ENCODE measurements at places on chromosomes 5 and 9. TPM values are rescaled to one million over a fixed set of nuclear protein-coding genes. Genes with fewer than 3 reads are reported as not detected.
A peak's percentile ranks its signal among the peaks of the same experiment; 100 is the strongest.

DNA sequence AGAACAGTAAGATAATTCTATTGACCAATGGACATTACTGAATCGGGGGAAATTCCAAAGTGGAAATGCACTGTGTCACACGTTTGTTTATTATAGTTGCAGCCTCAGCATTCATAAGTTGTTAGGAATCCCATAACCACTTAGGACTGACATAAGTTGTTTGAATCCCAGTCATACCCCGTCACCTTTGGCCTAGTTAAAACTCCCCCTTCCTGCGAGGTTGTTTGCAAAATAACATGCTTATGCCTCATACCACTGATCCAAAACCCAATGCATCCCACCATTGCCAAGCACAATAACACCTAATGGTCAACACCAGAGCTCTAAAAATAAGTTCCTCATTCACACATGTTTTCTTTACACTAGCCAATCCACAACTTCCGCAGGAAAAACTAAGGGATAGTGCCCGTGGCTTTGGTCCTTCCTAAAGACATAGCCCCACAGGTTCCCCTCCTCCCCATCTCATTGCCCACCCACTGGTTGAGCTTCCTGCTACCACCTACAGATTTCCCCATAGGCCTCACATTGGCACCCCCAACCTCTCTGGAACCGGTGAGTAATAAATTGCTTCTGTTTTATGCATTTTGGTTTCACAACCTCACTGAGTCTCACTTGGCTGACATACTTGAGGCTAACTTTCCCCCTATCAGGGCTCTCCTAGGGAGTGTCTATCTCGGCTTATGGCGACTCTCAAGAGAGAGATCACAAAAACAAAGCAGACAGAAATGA is 42.3 kb upstream of the MUSK start:
- DNase-seq, result peak; percentile 5

DNA sequence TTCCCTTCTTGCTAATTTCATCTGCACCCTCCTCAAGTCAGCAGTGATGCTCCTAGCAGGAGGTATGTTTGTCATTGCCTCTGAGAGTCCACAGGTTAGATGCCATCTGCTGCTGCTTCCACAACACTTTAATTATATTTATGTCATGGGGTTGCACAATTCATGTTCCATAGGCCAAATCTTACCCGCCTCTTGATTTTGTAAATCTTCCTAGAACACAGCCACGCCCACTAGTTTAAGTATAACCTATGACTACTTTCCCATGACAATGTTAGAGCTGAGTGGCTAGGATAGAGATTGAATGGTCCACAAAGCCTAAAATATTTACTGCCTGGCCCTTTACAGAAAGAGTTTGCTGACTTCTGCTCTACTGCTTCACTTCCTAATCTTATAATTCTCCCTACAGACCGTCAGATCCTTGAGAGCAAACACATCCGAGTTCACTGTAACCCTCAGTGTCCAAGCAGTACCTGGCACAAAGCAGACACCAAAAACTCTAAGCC is 21.1 kb downstream of the LIFR start:
- DNase-seq, result no peak

DNA sequence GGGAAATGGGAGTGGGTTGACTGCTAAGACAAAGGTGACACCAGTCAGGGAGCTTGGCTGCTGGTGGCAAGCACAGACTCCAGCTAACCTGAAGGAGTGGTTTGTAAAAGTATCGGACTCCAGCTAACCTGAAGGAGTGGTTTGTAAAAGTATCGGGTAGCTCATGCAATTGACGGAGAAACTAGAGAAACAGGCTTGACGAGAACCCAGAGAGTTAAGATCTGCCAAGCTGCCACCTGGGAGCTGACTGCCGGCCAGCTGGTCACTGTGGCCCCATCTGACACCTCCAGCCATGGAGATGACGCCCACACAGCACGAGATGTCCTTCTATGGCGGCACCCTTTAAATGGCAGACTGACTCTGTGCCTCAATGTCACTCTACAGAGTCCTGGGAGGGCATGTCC is 28.3 kb upstream of the CRB2 start:
- DNase-seq, result peak; percentile 41

GRCh38 chr9:8365466-8366160 is 566.0 kb upstream of the DMAC1 start:
- no peak for DNase-seq

DNA sequence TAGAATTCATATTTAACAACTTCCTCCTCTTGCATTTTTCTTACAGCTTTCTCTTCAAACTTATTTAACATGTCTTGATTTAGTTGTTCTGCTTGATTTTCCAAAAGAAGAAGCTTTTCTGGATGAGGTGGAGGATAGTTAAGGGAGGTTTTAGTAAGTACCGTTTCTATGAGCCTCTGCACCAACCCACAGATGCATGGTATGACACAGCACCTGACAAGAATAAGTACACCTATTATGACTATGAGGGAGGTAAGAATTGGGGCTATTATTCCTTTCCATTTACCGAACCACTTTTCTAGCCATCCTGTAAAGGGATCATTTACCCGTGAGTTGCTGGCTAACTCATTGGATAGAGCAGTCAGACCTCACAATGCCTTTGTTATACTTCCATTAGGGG is 2.5 kb upstream of the HMGCS1 start:
- no peak for DNase-seq

- DNase-seq, result no peak
Measured at GRCh38 chr5:9098990-9099389, 446.9 kb downstream of the SEMA5A start.

DNA sequence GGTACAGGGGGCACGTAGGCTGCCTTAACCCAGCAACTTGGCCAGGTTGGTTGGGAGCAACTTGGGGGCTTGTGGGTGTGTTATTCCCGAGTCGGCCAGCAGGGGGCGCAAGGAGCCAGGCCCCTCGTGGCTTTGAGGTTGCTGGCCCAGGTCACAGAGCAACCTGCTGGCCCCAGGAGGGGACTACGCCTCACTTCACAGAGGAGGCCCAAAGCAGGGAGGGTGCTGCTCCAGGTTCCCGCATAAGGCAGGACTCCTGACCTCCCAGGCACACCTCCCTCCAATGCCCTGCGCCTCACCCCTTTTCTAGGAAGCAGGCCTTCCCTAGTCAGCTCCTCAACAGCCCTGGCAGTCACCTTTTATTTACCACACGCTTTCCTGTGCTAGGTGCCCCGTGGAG is 18.1 kb downstream of the KYAT1 start:
- DNase-seq, result peak; percentile 95

DNA sequence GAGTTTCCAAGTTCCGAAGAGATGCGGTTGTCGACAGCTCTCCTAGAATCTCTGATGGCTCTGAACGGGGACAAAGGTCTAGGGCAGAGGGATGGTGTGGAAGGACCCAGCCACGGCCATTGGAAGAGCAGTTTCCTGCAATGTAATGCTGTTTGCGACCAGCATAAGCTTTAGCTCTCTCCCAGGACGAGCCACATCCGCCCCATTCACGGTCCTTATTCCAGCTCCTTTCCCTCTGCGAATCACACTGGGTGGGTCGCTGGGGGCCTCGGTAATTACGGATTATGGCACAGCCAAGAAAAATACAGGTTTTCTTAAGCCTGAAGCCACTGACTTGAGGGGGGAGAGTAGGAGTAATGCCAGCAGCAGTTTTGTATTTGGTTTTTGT is 22.7 kb downstream of the ANXA2R start:
- DNase-seq, result no peak

GRCh38 chr9:132885720-132886333 is 7.1 kb downstream of the SPACA9 start:
- DNase-seq, result no peak

DNA sequence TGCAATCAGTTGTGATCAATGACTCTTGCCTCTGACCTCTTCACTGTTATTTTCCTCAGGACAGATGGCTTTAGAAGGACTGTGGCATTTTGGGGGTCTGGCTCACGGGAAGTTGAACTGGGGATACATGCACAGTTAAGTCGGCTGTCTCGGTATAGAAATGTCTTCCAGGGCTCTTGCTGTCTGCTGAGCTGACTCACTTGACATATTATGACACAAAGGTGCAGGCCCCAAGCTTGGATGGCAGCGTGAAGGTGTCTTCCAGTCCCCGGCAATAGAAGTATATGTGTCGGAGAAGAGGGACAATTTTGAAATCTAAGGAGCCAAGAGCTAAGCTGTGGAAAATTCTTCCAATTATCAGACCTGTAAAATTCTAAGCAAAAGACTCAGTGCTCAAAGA is 9.8 kb upstream of the ARSI start:
- DNase-seq, result no peak

- no peak for DNase-seq
Measured at GRCh38 chr9:12494411-12494810, 198.8 kb upstream of the TYRP1 start.

DNA sequence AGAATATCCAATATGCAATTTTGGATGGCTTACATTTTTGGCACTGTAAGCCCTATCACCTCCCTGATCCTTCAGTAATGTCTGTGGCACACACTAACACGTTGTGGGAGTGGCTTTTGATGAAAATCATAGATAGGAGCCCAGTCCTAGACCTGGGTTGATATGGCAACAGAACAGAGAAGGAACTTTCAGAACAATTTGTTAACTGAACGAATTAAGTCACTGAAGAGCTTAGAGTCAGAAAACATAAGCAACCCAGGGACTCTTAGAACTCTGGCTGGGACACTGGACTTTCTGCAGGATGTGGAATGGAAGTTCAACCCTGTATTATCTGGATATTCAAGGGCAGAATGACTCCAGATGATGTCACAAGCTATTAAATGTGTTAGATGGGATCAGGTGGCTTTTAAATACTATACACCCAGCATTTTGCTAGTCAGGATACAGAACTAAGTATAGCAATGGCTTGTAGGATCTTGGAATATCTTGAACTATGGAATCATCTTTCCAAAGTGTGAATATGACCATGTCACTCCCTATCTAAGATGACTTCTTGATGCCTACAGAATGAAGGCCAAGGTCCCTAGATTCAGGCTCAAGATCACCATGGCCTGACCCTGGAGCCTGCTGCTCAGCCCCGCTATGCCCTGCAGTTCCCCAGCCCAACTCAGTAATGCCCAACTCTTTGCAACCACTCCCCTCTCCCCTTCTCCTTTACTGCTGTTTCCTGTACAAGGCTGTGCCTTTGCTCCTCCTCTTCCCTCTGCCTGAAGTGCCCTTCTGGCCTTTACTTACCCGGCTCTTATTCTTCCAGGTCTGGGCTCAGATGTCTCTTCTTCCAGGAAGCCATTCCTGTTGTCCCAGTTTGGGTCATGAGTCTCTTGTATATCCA is 42.8 kb downstream of the VLDLR start:
- DNase-seq, result no peak

- no peak for DNase-seq
Measured at GRCh38 chr5:164578911-164579310, 1073.5 kb downstream of the MAT2B start.

DNA sequence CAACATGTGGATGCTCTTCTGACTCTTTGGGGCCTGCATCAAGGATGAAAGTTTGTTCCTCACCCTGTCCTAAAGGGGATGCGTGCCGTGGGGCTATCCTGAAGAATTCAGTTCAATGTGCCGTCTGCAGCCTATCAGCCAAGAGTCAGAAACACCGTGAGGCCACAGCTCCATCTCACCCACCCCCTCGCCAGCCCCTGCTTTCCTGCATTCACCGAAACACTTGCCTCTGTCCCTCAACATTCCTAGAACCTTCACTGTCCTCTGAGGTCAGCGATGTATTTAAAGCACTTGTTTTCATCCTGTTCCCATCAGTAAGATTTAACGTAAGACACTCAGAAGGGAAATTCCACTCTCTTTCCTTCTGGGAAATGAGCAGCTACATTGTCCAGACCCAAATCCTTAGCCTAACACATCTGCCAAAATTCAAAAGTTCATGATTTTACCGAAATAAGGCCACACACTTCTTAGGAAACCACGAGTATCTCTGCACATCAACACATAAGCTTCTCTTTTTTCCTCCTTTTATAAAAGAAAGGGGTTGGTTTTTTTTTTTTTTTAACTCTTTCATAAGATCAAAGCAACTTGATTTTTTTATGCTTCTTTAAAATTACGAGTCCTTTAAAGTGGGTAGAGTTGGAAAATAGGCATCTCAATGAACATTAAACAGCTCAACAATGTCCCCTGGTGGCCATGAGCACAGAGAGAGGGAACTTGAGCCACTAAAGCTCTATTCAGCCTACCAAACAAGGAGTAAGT is 100.7 kb downstream of the SUSD1 start:
- DNase-seq, result peak; percentile 85

DNA sequence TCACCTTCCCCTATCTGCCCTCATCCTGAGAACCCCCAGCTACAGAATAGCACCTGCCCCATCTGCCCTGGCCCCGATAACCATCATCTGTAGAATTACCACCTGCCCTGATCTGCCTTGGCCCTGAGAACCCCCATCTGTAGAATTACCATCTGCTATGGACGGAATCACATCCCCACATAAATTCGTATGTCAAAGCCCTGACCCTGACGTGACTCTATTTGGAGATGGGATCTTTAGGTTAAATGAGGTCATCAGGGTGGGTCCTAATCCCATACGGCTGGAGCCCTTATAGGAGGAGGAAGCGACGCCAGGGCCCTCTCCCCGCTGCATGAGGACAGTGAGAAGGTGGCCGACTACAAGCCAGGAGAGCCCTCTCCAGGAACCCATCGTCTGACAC is 32.6 kb downstream of the SARDH start:
- no peak for DNase-seq

DNA sequence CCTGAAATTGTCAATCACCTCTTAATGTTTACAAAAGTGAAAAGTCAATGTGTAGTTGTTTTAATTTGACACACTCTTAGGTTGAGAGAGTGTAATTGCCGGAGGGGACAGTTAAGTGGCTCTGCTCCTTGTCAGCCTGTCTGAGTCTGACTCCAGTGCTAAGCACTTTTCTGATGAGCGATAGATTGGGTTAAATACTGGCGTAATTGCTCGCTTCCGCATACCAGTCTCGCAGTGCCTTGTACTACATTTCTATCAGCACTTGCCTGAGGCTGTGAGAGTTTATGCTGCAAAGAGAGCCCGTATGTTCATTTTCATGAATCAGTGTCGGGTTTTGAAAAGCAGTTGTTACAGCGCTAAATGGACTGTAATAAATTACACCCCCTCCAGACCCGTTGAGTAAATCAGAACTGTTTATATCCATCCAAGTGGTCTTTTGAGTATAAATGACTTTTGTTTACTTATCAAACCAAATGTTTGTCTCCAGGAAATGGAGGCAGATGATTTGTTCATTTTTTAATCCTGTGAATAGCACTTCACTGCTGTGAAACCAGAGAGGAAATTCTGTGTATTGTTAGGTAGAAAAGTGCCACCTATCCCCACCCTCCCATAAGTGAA is 41.0 kb upstream of the DMRT3 start:
- no peak for DNase-seq

DNA sequence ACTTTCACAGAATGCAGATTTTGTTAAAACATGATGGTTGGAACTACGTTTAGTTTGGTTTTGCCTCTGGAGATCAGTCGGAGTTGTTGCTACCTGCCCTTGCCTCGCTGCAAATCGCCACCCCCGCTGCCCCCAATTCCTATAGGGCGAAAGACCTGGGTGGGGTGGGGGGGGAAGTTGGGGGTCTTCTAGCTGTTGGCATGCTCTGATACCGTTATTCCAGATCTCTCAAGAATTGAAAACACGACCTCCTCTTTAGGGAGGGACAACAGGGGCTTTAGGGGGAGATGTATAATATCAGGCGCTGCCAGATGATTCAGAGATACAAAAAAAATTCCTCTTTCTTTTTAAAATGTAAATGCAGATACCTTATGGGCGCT is 36.4 kb upstream of the NFIB start:
- no peak for DNase-seq

APBA1 gene
- polyA plus RNA-seq, result 0.26 TPM

DBH gene
- 0.26 TPM for polyA plus RNA-seq

STC2 gene
- polyA plus RNA-seq, result 25.4 TPM

C5orf63 gene
- polyA plus RNA-seq, result 10.5 TPM

NUTM2G gene
- 0.70 TPM for polyA plus RNA-seq

All from GM23338 (cell line).